Astrocyte (in vitro differentiated cells and primary cell): ENCODE measurements at places on chromosomes 12 and 14.

DNA sequence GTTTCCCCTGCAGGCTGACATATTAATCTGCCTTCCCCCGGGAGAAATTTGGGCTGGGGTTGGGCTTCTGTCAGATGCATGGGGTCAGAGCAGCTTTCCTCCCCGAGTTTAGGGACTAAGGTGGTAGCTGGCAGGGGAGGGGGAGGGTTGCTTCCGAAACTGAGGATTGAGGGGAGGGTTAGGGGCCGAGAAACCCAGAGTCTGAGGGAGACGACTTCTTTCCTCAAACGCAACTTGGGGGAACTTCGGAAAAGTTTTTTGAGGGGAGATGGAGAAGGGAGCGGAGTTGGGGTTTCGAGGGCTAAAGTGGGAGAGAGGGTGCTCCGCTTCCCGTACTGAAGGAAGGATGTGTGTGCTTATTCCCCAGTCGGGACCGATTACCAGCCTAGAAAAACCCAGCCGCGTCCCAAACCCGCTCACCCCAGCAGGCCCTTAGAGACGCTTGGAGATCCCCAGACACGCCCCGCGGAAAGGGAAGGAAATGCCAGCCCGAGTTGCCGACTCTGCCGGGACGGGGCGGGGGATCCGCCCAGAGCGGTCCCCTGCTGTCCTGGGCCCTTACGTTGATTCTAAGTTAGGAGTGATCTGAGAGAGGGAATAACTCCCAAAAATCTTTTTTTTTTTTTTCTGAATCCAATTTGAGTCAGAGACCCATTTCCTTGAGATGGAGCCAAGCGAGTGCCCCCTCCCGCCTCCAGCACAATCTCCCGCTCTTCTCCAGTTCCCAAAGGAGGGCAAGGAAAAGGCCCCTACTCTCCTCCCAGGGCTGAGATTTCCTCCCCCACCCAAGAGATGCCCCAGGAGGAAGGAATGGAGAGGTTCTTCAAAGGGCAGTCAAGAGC, 61.9 kb downstream of the SMUG1 start:
- DNase-seq = no peak

DNA sequence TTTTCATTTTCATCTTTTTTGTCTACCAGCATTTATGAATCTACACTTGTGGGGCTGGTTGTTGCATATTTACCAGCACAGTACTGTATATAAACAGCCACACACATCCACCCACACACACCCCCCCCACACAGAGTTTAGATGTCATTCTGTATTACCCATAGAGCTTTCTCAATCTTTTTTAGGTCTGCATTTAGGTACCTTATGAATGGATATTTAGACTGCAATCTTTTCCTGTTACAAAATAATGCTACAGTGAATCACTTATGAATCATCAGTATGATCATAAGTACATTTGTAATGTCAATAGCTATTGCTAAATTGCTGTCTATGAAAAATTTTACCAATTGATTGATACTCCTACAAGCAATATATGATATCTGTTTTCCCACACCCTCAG, 67.3 kb upstream of the STK38L start:
- peak; percentile 75 for DNase-seq

DNA sequence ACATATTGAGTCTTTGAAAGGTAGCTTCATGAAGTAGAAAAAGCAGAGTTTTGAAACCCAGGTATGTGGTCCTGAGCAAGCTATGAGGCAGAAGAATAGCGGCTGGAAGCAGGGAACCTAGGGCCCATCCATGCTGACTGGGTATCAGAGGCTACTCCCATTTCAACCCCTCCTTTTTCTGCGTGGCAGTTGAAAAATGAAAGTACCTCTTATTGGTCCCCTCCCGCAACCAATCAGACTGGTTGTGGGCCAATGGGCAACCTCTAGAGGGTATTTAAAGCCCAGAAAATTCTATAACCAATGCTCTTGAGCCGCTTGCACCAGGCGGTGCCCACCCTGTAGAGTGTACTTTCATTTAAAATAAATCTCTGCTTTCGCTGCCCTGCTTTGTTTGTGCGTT, 1.6 kb upstream of the SNRPF start:
- no peak for DNase-seq

DNA sequence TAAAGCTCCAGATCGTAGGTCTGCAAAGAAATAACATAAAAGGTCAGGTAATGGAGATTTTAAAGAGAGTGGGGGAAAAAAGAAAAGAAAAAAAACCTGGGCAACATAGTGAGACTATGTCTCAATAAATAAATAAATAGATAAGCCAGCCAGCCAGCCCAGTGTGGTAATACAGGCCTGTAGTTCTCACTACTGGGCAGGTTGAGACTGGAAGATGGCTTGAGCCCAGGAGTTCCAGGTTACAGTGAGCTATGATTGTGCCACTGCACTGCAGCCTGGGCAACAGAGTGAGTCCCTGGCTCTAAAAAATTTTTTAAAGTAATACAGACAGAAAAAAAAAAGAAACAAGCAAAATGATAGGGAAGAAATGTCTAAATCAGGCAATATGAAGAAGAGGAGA, 43.2 kb upstream of the BBS10 start:
- no peak for DNase-seq
